Activated T-cell treated with anti-CD3 and anti-CD28 coated beads, Interleukin-2, amount 50 U/mL, for 72 hours (primary cell): ENCODE measurements at places on chromosomes 3 and 15. TPM values are rescaled to one million over a fixed set of nuclear protein-coding genes. Genes with fewer than 3 reads are reported as not detected.

Gene SCG5
- 3.5 TPM for total RNA-seq

Gene ASB14
- total RNA-seq = not detected

Gene DCLK3
- not detected for total RNA-seq

Gene MESP2
- not detected for total RNA-seq

Gene TUSC7
- total RNA-seq = not detected

Gene TRPM1
- not detected for total RNA-seq

Gene NMB
- total RNA-seq = 4.0 TPM

Gene TRAIP
- total RNA-seq = 47.2 TPM

Gene NCKIPSD
- total RNA-seq = 27.7 TPM

Gene OCA2
- 0.14 TPM for total RNA-seq

Gene GUCA1C
- total RNA-seq = not detected

Gene ITIH1
- total RNA-seq = not detected

Gene ZMAT3
- total RNA-seq = 24.7 TPM

Gene TGFBR2
- total RNA-seq = 37.7 TPM

Gene KCNMB3
- total RNA-seq = 0.89 TPM

Gene ADCY5
- total RNA-seq = not detected

Gene TIGIT
- total RNA-seq = 80.2 TPM

Gene WDR49
- total RNA-seq = 0.14 TPM

Gene GABRA5
- total RNA-seq = not detected

Gene BUB1B
- total RNA-seq = 86.5 TPM
